ENCODE measurements at places on chromosomes 11 and 22.

DNA sequence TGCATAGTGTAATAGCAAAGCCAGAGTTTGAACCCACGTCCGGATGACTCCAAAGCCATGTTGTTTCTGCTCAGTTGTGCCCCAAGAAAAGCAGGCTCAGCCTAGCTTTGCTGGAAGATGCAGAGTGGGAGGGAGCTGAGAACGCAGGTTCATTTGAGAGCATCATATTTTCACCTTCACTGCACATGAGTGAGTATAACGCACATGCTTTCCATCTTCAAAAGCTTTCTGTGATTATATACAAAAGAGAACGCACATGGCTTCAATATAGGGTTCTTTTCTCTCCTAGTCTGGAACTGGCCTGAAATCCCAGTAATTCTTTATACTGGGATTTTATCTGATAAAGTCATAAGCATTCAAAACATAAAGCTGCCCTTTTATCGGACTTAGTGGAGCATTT is 385.5 kb upstream of the CADM1 start:
- DNase-seq = no peak

- DNase-seq = no peak
These were observed 6.0 kb downstream of the NDUFV1 start for GRCh38 chr11:67612751-67613150.

- DNase-seq = no peak
These were observed 62.7 kb downstream of the LIF start for GRCh38 chr22:30183861-30184278.

DNA sequence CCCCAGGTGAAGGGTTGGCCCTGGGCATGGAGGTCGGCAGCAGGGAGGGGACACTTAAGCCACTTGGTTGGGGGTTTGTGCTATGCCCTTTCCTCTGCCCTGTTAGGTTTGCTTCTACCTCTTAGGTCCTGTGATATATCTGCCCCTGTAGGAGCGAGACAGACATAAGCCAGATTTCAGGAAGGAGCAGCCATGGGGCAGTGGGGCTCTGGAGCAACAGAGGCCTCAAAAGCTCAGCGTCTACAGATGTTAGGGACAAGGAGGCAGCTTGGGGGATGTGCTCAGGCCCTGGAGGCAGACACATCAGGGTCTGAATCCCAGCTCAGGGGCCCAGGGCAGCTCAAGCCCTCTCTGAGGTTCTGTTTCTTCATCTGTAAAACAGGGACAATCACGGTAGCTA is 27.2 kb upstream of the KCNQ1OT1 start:
- no peak for DNase-seq

GRCh38 chr22:23204125-23204488 is 23.8 kb downstream of the BCR start:
- no peak for DNase-seq

GRCh38 chr11:85866137-85866827 is 11.1 kb downstream of the CCDC83 start:
- DNase-seq = no peak

All from 8988T (cell line).